ENCODE measurements at places on chromosomes 3 and 15. TPM values are rescaled to one million over a fixed set of nuclear protein-coding genes. Genes with fewer than 3 reads are reported as not detected.

- no peak overlapping the region for H3K4me3 ChIP-seq
- H3K27ac ChIP-seq = no peak overlapping the region
- H3K4me1 ChIP-seq = no peaks in the 10 kb centered on the region
- no peak for DNase-seq
Observed at GRCh38 chr3:54578417-54578816, 349.4 kb downstream of the LRTM1 start.

DNA sequence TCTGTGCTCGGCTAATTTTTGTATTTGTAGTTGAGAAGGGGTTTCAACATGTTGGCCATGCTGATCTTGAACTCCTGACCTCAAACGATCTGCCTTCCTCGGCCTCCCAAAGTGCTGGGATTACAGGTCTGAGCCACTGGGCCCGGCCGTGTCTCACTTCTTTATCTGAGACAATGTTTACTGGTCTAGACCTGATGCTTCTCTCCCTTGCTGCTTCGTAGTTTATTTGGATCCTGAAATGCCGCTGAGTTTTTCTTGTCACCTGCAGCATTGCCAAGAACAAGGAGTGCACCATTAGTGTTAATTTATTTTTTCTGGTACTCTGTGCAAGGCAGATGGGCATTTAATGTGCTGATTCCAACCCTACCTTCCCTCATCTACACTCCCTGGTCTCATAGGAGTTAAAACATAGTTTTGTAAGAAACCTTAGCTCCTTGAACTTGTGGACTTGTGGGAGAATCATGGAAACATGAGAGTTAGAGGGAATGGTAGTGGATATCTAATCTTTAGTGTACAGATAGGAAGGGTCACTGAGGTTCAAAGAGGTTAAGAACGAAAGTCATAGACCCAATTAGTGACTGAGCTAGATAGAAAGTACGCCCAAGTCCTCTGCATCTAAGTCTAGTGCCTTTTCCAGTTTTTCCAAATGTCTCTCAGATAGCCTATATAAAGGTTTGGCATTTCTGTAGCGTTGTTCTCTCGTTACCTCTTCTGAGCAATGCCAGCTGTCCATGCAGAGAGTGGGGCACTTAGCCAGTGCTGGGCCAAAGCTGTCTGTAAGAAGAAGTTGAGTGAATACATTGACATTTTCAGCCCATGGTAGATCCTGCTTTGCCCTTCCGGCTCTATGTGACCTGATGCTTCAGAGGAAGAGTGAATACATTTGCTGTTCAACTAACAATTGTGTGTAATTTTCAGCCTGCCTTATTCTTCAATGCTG, 244.1 kb downstream of the LPP start:
- H3K36me3 ChIP-seq = no peaks in the 10 kb centered on the region
- no peak for DNase-seq
- no peaks in the 10 kb centered on the region for H3K4me1 ChIP-seq
- no peak overlapping the region for H3K4me3 ChIP-seq
- H3K27ac ChIP-seq = no peak overlapping the region

- no peaks in the 10 kb centered on the region for H3K27me3 ChIP-seq
- no peak overlapping the region for H3K4me3 ChIP-seq
- H3K36me3 ChIP-seq = no peaks in the 10 kb centered on the region
Observed at GRCh38 chr3:195082811-195083210, 188.1 kb downstream of the XXYLT1 start.

The ISL2 gene
- total RNA-seq = 0.33 TPM

DNA sequence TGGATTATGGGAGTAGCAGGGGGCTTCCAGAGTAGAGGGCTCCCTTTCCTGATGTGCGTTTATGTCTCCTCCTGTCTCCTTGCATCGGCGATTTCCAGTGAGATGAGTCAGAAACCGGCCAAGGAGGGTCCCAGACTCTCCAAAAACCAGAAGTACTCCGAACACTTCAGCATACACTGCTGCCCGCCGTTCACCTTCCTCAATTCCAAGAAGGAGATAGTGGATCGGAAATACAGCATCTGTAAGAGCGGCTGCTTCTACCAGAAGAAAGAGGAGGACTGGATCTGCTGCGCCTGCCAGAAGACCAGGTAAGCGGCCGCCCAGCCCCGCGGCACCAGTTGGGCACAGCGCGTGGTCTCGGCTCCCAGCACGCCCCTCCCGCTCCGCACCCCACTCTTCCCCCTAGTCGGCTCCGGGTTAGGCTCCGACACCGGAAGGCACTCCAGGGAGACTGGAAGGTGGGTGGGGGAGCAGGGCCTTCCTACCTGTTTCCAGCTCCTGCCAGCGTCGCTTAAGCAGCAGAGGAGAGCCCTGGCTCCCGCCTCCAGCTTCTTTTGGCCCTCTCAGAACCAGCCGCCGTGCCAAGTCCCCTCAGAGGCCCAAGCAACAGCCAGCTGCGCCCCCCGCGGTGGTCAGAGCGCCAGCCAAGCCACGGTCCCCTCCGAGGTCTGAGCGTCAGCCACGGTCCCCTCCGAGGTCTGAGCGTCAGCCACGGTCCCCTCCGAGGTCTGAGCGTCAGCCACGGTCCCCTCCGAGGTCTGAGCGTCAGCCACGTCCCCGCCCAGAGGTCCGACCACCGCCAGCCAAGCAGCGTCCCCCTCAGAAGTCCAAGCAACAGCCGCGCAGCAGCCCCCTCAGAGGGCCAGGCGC, 34.7 kb downstream of the MOBP start:
- no peak overlapping the region for H3K27ac ChIP-seq
- H3K36me3 ChIP-seq = no peaks in the 10 kb centered on the region
- peaks cover 11% of the 10 kb centered on the region for H3K27me3 ChIP-seq
- DNase-seq = no peak
- no peak overlapping the region for H3K4me3 ChIP-seq
- peaks cover 8% of the 10 kb centered on the region for H3K4me1 ChIP-seq

- no peak for DNase-seq
- H3K36me3 ChIP-seq = peaks cover 25% of the 10 kb centered on the region
- H3K27ac ChIP-seq = no peak overlapping the region
- H3K27me3 ChIP-seq = no peaks in the 10 kb centered on the region
Observed at GRCh38 chr3:45932112-45932511, 11.2 kb upstream of the CXCR6 start.

DNA sequence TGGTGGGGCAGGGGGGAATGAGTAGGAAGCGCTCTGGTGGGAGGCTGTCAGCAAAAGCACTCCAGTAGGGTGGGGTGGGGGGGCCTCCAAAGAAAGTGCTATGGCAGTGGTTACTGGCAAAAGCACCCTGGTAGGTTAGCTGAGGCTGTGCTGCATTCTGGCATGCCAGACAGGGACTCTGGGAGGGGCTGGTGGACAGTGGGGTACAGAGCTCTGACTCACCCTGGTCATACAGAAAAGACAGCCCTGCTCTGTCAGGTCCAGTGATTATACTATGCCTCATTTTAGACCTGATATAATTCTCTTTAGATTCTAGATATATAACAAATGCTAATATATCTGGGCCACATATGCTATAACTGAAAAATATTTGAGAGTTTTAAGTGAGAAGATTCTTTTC, 82.8 kb upstream of the CPNE4 start:
- H3K27me3 ChIP-seq = no peaks in the 10 kb centered on the region
- no peaks in the 10 kb centered on the region for H3K4me1 ChIP-seq
- no peak overlapping the region for H3K4me3 ChIP-seq
- DNase-seq = no peak

The TMEM202 gene
- not detected for total RNA-seq

GRCh38 chr3:134827213-134827612, 32.2 kb downstream of the EPHB1 start:
- no peaks in the 10 kb centered on the region for H3K4me1 ChIP-seq
- H3K27ac ChIP-seq = no peak overlapping the region
- no peaks in the 10 kb centered on the region for H3K27me3 ChIP-seq
- no peak overlapping the region for H3K4me3 ChIP-seq
- no peak for DNase-seq
- H3K36me3 ChIP-seq = no peaks in the 10 kb centered on the region
